ENCODE measurements at places on chromosomes 5 and 9.

- no peak for DNase-seq
Observed at GRCh38 chr5:42905827-42906226, 94.1 kb upstream of the SELENOP start.

- DNase-seq: no peak
Observed at GRCh38 chr5:8663374-8663773, 794.4 kb downstream of the MTRR start.

DNA sequence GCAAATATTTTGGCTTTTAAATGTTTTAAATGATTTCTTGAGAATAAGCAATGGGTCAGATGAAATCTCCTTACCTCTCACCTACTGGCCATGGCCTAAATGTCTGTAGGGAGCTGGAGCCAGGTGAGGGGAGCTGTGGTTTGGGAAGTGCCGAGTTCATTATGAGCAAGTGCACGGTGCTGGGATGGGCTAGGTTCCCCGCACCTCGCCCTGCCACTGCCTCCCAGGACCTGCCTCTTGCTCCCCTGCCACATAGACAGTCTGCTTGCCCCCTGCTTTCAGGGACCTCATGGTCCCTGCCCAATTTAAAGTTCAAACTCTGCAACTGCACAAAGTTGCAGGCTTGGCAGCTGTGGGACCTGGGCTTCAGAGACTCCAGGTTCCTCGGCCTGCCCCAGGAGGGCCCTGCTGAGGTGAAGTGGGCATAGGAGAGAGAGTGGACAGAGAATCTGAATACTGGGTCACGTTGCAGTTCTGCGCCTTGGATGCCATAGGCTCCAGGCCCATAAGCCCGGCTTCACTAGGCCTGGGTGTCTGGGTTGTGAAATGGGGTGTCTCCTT, 5.4 kb downstream of the OR13J1 start:
- DNase-seq: no peak

- DNase-seq: no peak
Observed at GRCh38 chr5:2866662-2867372, 115.3 kb upstream of the IRX2 start.

GRCh38 chr5:177335701-177336065, 15.8 kb downstream of the LMAN2 start:
- no peak for DNase-seq

DNA sequence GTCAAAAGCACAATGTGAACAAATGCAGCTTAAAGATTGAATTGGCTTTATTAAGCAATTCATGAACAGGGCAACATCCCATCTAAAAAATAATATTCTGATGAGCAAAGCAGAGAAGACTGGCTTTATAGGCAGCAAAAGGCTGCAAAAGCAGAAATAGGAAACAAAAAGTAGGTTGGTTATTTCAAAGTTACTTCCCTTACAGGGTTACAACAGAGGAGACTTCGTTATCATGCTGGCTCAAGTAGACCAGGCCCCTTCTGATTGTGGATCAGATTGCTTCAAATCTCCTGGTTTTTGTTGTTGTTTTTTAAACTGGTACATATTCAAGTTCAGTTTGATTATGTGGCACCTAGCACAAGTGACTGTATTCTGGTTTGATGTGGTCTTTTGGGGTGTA, 73.1 kb downstream of the MAN2A1 start:
- DNase-seq: no peak

DNA sequence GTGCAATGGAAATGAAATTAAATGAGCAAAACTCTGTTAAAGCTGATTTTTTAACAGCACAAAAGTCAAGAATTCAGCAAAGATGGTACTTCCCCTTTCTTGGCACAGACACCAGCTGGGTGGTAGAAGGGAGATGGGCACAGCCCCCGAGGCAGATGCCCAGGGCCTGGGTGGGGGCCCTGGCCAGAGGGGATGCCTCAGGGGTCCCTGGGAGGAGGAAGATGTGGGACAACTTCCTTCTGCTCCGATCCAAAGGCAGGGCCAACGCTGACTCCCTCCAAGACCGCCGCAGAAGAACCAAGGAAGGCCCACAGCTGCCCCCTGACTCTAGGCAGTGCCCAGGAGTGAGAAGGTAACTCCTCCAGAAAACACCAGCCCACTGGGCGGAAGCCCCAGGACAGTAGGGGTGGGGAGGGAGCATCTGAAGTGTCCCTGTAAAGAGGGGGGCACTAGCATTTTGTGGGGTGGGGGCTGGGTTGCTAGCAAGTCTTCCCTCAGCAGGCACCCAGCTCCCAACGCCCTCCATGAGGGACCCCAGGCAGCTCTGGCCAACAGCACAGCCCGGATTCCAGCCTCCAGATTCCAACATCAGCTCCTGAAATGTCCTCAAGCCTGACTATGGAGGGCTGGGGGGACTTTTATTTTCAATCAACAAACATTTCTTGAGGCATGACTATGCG, 4.9 kb downstream of the NACC2 start:
- no peak for DNase-seq

- no peak for DNase-seq
Observed at GRCh38 chr5:1548702-1549474, 25.1 kb upstream of the LPCAT1 start.

DNA sequence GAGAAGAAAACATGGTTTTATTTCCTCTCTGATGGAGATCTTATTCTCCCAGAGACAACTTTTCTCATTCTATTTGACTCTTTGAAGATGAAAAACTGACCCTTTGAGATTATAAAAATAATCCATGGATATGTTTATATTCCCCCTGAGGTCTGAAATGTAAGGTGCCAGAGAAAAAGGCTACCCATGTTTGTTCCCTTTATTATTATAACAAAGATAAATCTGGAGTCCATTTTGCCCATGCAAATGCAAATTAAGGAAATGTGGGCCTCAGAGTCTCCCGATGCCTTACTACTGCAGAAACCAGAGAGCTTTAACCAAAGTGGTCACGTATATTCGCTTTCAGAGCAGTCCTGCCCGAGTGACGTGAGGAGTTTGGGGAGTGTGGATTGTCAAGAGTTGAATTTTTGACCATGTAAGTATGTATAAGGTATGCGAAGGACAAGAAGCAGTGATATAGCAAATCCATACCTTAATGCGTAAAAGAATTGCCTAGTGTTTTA, 312.5 kb downstream of the RASEF start:
- no peak for DNase-seq

DNA sequence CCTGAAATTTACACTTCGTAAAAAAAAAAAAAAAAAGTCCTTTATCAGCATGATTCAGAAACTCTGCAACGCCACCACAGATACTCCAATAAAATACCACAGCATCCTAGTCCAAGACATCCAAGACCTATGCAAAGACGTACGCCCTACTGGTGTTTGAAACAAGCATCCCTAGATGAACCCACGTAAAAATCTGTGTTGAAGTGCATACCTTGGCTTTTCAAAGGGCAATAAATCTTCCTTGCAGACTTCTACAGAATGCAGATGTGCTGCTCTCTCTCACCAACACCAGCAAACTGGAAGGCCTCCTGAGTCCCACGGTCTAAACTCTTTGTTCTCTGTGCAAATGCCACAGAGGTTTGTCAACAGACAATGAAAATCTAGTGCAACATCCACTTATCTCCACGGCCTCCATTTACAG, 38.8 kb downstream of the MYO10 start:
- no peak for DNase-seq

DNA sequence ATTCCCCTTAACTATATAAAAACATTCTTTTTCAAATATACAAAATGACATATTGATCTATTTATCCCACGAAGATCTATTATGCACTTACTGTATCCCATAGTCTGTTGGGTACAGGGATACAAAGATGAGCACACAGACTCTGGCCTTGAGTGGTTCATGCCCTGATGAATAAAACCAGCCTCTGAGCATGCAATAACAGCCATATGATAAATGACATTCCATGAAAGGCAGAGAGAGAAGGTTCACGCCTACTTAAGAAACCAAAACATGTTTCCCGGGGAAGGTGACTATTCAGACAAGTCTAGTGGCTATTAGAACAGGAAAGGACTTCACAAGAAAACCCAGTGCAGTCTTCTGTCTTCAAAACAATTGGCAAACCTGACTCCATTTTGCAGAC, 406.2 kb upstream of the BRINP1 start:
- DNase-seq: no peak

- DNase-seq: no peak
Observed at GRCh38 chr5:111063709-111064322, 7.7 kb upstream of the TSLP start.

GRCh38 chr5:154767576-154767975, 12.4 kb downstream of the LARP1 start:
- no peak for DNase-seq

- DNase-seq: no peak
Observed at GRCh38 chr5:134427540-134428041, 15.9 kb upstream of the CDKN2AIPNL start.

DNA sequence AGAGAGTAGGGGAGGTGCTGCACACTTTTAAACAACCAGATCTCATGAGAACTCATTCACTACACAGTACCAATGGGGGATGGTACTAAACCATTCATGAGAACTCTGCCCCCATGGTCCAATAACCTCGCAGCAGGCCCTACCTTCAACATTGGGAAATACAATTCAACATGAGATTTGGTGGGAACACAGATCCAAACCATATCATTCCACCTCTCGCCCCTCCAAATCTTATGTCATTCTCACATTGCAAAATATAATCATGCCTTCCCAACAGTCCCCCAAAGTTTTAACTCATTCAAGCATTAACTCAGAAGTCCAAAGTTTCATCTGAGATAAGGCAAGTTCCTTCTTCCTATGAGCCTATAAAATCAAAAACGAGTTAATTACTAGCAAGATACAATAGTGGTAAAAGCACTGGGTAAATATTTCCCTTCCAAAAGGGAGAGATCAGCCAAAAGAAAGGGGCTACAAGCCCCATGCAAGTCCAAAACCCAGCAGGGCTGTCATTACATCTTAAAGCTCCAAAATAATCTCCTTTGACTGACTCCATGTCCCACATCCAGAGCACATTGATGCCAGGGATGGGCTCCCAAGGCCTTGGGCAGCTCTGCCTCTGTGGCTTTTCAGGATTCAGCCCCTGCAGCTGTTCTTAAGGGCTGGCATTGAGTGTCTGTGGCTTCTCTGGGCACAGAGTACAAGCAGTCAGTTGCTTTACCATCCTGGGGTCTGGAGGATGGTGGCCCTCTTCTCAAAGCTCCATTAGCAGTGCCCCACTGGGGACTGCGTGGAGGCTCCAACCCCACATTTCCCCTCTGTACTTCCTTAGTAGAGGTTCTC, 8.3 kb downstream of the GPR150 start:
- DNase-seq: no peak

- no peak for DNase-seq
Observed at GRCh38 chr5:82347201-82347865, 69.2 kb upstream of the RPS23 start.

Measured in bone marrow (tissue), 2 donors.